Stimulated activated CD8-positive, alpha-beta memory T cell treated with anti-CD3 and anti-CD28 coated beads, Interleukin-7, amount 100 ng/mL, for 24 hours (primary cell): ENCODE measurements at places on chromosomes 1 and 21.

GRCh38 chr1:231625975-231626534 lies 535 bp upstream of the DISC1 start:
- no peak for DNase-seq

GRCh38 chr1:86779308-86780191 lies 75.2 kb downstream of the SH3GLB1 start:
- no peak for DNase-seq

DNA sequence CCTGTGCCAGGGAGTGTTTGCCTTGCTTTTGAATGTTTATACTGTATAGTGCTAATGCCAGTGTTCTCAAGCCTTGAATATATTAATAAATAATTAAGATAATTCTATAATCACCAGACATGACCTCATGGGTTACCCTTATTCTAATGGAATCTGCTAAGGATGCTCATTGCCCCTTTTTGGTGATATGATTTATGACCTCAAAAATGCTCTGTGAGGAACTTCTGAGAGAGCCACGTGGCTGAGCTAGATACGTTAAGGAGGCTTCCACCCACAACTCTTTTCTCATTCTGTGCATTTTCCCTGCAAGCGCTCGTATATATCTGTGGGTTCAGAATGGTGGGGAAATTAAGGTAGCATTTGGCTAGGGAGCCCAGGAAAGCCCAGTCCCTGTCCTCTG lies 19.6 kb upstream of the SLC30A1 start:
- DNase-seq: no peak

DNA sequence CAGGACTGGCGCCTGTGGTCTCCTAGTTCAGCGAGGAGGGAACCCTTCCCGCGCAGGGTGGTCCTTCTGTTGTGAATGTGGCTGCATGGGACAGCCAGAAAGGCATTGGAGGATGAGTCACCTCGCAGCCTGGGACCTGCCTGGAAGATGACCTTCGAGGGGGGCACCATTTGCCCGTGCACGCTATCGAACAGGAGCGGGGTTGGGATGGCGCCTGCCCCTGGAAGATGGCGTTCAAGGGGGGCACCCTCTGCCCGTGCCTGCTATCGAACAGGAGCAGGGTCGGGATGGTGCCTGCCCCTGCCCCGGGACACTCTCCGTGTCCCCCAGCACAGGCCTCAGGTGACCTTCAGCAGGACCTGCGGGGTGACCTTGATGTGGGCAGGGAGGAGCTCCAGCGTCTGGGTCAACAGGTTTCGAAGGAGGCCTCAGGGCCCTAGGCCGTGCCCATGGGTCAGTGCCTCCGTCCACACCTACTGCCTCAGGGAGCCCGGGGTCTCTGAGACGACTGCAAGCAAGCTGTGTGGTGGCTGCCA lies 1.7 kb upstream of the ACTRT2 start:
- no peak for DNase-seq

DNA sequence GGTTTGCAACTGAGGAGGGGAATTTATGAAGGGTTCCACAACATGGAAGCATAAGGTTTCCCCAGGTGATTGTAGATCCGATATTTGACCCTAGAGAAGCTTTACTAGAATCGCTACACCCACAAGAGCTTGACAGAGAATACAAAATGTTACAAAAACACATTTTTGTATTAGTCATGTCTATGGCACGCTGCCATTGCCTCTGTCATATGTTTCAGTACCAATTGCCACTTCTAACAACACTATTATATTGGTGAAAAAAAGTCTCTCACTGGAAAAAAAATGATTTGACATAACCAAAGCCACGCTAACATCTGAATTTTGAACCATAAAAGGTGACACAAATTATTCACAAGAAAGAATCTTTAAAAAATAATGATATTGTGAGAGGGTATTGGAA lies 214.5 kb downstream of the KCNT2 start:
- no peak for DNase-seq

GRCh38 chr1:59066236-59066635 lies 230.7 kb upstream of the FGGY start:
- no peak for DNase-seq

DNA sequence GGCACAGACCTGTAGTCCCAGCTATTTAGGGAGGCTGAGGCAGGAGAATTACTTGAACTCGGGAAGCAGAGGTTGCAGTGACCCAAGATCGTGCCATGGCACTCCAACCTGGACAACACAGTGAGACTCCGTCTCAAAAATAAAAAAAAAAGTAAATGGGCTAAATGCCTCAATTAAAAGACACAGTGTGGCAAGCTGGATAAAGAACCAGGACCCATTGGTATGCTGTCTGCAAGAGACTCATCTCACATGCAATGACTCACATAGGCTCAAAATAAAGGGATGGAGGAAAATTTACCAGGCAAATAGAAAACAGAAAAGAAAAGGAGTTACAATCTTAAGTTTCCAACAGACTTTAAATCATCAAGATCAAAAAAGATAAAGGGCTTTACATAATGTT lies 40.3 kb downstream of the ACBD6 start:
- no peak for DNase-seq

DNA sequence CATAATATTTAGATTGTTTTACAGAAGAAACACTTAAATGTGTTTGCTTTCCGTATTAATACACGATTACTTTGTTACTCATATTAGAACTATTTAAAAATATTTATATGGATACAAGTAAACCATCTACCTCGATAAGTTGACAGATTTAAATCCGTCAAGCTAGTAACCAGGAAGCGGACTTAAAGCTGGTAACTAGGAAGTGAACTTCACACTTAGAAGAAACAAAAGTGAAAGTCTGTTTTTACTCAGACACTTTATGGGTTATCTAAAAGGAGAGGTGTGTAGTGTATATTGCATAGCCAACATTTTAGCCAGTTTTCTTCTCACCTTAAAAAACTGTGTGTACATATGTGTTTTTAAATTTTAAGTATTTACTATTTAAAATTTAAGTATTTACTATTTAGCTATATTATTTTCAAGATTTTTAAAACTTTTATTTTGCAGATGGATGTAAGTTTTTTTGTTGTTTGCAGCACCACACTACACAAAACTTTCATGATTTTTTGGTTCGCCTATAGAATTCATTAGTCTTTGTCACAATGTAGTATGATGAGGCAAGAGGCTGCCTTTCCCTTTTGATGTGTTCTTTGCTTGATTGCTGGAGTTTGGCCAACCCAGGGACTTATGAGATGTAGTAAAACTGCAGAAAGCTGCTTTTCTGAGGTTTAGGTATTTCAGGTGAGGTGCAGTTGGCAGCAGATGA lies 2.7 kb downstream of the USP25 start:
- DNase-seq: no peak

DNA sequence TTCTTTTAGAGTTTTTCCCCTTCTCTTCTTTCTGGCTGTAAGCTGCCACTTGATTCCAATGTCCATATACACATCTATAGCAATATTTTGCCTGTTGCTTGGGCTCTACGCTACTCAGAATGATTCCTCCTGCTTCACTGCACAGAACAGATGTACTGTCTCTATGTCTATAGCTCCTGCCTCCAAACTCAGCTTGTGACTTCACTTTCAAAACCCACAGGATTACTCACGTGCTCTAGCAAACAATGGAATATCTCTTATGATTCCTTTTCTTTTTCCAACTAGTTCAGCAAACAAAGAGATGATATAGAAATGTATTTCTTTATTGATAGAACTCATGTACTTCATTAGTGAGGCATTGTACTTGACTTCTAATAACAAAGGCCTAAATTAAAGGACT lies 80.5 kb upstream of the SOX13 start:
- no peak for DNase-seq

GRCh38 chr1:108717774-108718316 lies 5.1 kb downstream of the FNDC7 start:
- DNase-seq: no peak

GRCh38 chr1:212487774-212488435 lies 55.2 kb downstream of the NENF start:
- no peak for DNase-seq

GRCh38 chr1:221699577-221699976 lies 42.3 kb downstream of the DUSP10 start:
- no peak for DNase-seq

DNA sequence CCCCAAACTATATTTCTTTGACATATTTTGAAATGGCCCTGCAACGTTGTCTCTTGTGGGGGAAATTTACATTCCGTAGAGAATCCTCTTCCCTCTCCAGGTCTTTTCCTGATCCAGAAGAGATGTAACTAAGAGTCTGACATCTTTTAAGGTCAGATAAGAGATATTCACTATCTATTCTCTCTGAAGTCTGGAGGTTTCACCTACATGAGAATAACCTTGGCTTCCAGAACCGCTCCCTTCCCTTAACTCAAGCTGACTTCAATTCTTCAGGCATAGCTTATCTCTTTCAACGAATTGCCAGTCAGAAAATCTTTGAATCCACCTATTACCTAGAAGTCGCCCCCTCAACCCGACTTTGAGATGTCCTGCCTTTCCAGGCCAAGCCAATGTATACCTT lies 9.9 kb downstream of the FCRLB start:
- DNase-seq: no peak

DNA sequence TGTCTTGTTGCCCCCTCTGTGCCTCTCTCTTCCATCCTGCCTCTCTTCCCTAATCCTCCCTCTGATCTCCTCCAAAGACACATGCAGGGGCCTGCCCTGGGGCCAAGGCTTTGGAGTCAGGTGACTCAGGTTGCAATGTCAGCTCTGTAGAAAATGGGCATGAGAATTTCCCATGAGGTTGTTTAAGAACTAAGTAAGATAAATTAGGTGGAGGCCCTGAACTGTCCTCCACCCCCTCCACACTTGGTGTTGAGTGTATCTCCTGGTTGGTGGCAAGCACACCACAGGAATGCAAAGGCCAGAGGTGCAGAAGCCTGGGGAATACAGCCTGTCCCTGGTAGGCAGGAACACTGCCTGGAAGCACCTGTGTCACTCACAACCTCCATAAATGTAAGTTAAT lies 63.9 kb upstream of the GRIK3 start:
- no peak for DNase-seq

DNA sequence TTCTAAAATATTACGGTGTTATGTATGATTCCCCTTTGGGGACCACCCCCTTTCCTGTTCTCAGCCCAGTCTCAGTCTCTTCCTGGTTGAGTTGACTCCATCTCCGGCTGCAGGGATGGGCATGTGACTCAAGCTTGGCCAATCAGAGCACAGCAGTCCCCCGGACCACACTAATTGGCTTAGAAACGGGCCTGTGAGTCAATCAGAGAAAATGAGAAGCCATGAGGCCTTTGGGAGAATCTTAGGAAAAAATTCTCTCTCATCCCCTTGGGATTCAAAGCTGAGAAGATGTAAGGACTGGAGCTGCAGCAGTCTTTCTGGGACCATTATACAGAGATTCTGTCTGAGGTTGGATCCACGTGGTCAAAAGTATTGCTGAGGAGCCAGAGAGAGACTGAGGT lies 10.7 kb upstream of the FHAD1 start:
- DNase-seq: no peak

DNA sequence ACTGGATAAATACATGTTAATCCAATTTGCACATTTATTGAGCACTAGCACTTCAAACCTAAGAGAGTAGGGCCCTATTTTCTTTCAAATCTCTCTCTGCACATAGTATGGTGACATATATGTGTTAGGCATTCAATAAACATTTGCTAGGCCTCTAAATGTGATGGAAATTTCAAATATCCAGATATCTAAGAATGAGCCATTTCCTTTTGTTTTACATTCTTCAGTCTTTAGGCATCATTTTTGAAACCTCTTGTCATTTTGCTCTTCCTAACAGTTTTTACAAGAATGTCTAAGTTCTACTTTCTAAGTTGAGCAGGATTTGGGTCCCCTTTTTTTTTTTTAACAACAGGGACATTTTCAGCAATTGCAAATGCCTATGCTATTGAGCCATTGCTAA lies 395.7 kb upstream of the ST6GALNAC5 start:
- DNase-seq: no peak

DNA sequence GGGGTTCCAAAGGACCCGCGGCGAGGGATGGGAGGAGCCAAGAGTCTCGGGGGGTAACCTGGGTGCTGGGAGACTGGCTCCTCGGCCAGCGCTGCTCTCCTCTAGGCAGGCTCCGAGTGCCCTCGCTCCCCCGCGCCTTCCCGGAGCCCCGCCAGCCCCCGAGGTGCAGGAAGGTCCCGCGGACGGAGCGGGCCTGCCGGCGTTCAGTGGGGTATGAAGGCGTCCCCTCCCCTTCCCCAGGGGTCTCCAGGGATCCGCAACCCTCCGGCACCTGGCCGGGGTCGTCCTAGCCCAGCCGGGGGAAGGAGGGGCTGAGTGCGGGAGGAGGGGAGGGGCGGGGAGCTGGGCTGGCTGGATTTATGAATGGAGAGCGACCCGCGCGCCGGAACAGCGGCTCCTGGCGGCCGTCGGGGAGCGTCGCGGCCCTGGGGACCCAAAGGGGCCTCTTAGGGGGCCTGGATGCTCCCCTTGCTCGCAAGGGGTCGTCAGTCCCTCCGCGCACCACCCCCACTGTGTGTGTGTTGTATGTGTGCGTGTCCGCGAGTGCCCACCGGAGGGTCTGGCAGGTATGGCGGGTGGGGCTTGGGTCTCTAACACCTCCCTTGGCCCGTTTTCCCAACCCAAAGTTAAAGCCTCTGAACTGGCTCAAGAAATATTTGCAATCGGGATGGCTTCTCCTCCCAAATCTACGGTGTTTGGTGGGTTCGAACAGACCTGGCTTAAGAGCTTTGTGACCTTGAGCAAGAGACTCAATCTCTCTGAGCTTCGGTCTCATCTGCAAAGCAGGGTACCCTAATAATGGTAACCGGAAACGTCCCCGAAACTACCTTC lies 642 bp downstream of the HCRTR1 start:
- DNase-seq: peak; percentile 17
